ENCODE measurements at places on chromosomes 13 and 19. TPM values are rescaled to one million over a fixed set of nuclear protein-coding genes. Genes with fewer than 3 reads are reported as not detected.

Gene CCDC122
- total RNA-seq, result 2.4 TPM

Gene CYP4F12
- total RNA-seq, result 2.1 TPM

Gene WDR88
- total RNA-seq, result 0.16 TPM

Gene ZNF723
- total RNA-seq, result not detected

Gene ACP5
- not detected for total RNA-seq

Gene PLK5
- total RNA-seq, result not detected

Gene CGB3
- total RNA-seq, result 0.14 TPM

Gene CDC37
- total RNA-seq, result 176 TPM

Gene ZNF45
- 13.0 TPM for total RNA-seq

Gene SLC25A15
- 18.9 TPM for total RNA-seq

Gene NAPSA
- total RNA-seq, result 0.58 TPM

Gene PLIN5
- 0.11 TPM for total RNA-seq

Gene TICAM1
- total RNA-seq, result 8.6 TPM

Gene IGSF23
- 0.26 TPM for total RNA-seq

Gene PNMA8B
- not detected for total RNA-seq

Gene LENG8
- 90.2 TPM for total RNA-seq

Gene LRRC63
- not detected for total RNA-seq

Gene RNF17
- total RNA-seq, result not detected

Gene ZNF132
- not detected for total RNA-seq

Gene CASP14
- not detected for total RNA-seq

Gene KIR2DL1
- not detected for total RNA-seq

Gene NUFIP1
- 6.4 TPM for total RNA-seq

Gene FGF22
- total RNA-seq, result 0.43 TPM

Gene CDC16
- 43.4 TPM for total RNA-seq

Gene TCF3
- 65.4 TPM for total RNA-seq

Gene SLAIN1
- 1.0 TPM for total RNA-seq

Gene SPTBN4
- total RNA-seq, result 0.91 TPM

Gene CRLF1
- total RNA-seq, result 1.5 TPM

Gene NXNL1
- total RNA-seq, result not detected

Gene NLRP4
- total RNA-seq, result not detected

Gene F10
- not detected for total RNA-seq

Gene CALR3
- 0.07 TPM for total RNA-seq

Gene POLR2E
- 217 TPM for total RNA-seq

Gene GSX1
- not detected for total RNA-seq
